ENCODE measurements at places on chromosomes 3 and 15.

GRCh38 chr3:16476636-16477035 lies 36.9 kb downstream of the RFTN1 start:
- DNase-seq: no peak

DNA sequence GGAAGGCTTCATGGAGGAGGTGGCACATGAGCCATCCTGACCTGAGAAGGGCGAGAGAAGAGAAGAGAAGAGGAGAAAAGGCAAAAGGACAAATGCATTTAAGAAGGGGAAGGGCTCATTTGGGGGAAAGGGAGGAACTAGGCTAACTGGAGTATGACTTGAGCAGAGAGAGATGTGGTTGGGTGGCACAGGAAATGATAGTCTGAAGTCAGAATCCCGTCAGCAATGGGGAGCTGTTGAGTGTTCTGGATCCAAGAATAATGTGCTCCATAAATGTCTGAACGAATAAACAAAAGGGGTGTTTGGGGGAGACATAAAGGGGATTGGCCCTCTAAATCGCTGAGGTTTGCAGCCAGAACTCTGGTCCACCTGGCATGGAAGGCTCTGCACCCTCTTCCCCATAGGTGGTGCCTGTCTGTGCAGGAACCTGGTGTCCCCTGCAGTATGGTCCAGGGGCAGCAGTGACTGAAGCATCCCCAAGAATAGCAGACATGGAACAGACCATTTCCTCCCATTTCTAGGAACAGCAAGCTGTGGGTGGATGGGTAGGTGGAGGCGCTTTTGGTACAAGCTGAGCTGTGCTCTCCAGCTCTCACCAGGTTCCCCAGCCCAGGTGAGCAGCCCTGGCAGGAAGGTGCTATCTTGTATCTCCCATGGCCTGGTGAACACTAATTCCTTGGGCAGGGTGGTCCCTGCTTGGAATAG lies 15.2 kb downstream of the CORO2B start:
- DNase-seq: no peak

DNA sequence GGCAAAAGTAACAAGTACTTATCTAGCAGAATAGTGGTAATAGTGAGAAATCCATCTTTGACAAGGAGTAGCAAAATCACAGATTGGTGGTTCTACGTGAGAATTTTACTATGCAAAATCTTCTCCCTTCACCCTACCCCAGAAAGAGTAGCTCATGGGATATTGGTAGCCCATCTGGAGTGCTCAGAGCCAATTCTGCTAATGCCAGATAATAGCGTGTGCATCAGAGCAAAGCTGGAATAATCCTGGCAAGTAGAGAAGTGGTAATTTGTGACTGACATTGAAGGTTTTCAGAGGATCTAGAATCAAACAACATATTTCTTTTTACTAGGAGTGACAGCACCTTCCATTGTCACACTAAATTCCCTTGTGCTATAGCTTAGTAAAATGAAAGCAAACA lies 192.9 kb downstream of the ZBBX start:
- DNase-seq: no peak

GRCh38 chr3:130979117-130979516 lies 47.5 kb downstream of the ASTE1 start:
- DNase-seq: no peak

Measured in activated CD4-positive, alpha-beta T cell treated with anti-CD3 and anti-CD28 coated beads for 24 hours (primary cell).